ENCODE measurements at places on chromosomes 5 and 9.

GRCh38 chr5:15940905-15941304 lies 238.7 kb downstream of the MARCHF11 start:
- DNase-seq = no peak

DNA sequence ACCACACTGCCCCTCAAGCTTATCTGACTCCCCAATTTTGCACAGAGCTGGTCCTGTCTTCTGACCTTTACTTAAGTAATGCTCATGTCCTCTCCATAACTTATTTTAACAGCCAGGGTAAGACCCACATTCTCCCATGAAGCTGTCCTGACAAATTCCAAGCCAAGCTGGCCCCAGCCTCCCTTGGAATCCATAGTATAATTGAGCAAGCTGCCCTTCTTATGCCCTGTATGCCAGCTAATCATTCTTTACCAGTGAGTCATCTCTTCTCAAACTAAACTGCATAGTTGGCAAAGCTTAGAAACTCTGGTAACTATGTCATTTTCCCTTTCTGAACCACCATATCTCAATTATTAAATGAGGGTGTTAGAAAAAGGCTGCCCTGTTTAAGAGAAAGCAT lies 92.4 kb downstream of the NFIB start:
- DNase-seq = no peak

- no peak for DNase-seq
Measured at GRCh38 chr5:167754501-167755021, 536.9 kb upstream of the WWC1 start.

DNA sequence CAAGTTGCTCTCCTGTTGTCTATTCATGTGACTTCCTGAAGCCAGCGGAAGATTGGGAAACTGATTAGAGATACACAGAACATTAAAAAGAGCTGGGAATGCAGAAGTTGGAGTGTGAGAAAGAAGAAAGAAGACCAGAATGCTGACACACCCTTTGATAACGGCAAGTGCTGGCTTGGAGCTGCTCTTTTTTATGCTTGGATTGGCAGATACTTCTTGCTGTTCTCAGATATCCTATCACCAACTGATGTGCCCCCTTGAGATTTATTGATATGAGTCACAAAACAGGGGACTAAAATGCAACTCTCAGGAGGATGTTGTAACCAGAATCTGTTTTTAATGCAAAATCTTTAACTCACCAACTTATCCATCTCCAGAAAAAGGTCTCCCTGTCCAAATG lies 56.0 kb upstream of the ASTN2 start:
- DNase-seq = no peak

DNA sequence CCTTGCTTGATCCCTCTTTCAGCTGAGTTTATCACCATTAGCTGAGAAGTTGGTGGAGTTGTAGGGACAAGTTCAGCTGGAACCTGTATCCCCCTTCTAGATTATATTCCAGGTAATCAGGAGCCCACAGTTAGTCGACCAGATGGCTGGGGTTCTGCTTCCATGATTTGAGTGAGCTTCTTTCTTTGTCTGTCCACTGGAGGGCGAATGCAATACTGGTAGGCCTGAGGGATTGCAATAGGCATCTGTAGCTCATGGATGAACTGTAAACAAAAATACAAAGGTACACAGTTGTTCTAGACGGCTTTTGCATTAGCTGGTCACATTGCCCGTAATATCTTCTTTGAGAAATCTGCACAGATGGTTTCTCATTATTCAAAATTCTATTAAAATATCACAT lies 88.9 kb downstream of the PCSK5 start:
- DNase-seq = no peak

GRCh38 chr5:50767588-50767987 lies 101.2 kb downstream of the PARP8 start:
- DNase-seq = no peak

DNA sequence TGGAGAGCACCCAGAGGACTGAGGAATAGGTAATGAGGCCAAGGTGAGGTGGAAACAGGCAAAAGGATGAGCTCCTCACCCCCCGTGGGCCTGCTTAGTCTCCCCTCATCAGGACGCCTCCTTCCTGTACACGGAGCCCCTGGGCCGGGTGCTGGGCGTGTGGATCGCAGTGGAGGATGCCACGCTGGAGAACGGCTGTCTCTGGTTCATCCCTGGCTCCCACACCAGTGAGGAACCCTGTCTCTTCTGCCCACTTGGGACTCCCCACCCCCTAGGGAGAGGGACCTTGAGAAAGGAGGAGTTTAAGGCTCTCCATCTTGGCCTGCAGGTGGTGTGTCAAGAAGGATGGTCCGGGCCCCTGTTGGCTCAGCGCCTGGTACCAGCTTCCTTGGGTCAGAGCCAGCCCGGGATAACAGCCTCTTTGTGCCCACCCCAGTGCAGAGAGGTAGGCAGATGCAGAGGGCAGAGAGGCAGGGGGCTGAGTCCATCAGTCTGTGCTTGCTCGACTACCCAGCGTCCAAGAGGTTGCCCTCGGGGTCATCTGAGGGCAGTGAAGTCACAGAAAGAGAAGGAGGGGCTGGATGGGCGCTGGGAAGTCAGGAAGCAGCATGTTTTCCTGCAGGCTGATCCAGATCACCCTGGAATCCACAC lies 7.0 kb downstream of the DOLK start:
- no peak for DNase-seq

DNA sequence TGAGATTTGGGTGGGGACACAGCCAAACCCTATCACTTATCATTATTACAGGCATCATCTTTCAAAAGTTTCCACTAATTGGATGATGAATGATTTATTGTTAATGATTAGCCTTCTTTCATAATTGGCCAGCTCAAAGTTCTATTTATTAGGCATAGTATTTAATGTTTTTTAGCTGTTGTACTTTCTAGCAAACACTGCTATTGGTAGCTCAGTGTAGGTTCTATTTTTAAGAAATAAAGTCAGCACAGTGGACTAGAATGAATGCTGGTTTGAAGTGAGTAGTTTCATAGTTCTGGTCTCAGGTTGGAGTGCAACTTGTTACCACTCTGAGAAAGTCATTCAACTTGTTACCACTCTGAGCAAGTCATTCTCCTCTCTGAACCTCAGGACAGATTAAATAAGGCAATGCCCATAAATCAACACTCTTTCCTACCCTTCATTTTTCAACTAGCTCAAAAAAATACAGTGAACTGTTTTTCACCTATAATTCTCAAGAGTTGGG lies 46.9 kb downstream of the JAKMIP2 start:
- no peak for DNase-seq

- DNase-seq = no peak
Measured at GRCh38 chr9:23229890-23230317, 596.1 kb downstream of the ELAVL2 start.

DNA sequence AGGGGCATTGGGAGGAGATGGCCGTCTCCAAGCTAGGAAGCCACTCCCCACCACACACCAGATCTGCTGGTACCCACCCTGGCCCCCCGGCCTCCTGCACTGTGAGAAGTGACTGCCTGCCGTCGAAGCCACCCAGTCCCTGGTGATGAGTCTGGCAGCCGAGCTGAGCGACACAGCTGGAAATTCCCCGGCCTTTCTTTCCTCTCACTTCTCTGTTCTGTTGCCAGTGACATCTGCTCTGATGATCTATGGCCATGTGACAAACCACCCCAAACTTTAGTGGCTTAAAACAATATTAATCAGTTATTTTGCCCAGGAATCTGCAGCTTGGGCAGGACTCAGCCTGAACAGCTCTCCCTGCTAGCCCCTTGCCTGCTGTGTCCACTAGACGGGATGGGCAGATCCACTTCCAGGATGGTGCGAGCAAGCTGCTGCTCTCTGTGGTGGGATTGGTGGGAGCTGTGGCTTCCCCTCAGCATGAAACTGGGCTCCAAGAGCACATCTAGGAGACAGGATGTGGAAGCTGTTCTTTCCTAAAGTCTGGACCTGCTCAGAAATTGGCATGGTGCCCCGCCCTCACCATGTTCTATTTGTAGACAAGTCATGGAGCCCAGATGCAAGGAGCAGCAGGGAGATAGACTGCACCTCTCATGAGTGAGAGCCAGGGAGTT lies 211.2 kb downstream of the GADD45G start:
- DNase-seq = peak; percentile 57

GRCh38 chr9:106947106-106947900 lies 84.3 kb downstream of the ZNF462 start:
- DNase-seq = no peak
